ENCODE measurements at places on chromosomes 16 and 17.
A peak's percentile ranks its signal among the peaks of the same experiment; 100 is the strongest.

GRCh38 chr17:6104956-6105648 is 34.9 kb downstream of the WSCD1 start:
- no peak for DNase-seq

DNA sequence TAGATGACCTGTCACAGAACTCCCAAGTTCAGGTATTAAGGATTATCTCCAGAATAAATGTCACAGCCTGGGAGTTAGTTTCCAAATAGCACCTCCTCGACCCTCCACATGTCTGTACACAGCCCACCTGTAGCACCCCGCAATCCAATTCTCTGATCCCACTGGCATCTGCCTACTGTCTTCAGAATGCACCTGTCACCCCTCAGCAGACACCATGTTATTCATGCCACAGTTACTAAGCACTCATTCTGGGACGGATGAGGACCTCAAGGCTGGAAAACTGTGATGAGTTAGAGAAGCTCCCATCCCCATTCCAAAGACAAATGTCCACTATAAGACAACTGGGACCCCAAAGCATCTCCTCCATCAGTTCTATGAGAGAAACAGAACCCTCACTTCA is 7.8 kb downstream of the EMP2 start:
- no peak for DNase-seq

- no peak for DNase-seq
Observed at GRCh38 chr16:13552062-13552959, 367.6 kb upstream of the ERCC4 start.

- peak; percentile 27 for DNase-seq
Observed at GRCh38 chr17:19706791-19707727, 9.3 kb downstream of the SLC47A2 start.

DNA sequence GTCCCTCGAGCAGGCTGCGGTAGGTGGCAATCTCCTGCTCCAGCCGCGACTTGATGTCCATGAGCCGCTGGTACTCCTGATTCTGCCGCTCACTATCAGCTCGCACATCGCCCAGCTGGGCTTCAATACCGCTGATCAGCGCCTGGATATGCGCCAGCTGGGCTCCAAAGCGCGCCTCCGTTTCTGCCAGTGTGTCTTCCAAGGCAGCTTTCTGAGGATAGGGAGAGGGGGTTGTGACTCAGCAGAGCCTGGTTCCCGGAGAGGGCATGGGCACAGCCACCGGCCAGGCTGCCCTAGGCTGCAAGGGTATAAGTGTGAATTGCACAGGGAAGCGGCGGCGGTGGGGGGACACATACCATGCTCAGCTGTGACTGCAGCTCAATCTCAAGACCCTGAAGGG is 4.3 kb downstream of the KRT19 start:
- no peak for DNase-seq

GRCh38 chr16:56879276-56879675 is 14.3 kb downstream of the SLC12A3 start:
- no peak for DNase-seq

GRCh38 chr17:21157586-21158370 is 31.0 kb downstream of the DHRS7B start:
- DNase-seq: no peak

GRCh38 chr17:41617698-41618097 is 5.1 kb upstream of the KRT16 start:
- DNase-seq: no peak

- DNase-seq: no peak
Observed at GRCh38 chr16:22018559-22018958, 10.6 kb downstream of the MOSMO start.

DNA sequence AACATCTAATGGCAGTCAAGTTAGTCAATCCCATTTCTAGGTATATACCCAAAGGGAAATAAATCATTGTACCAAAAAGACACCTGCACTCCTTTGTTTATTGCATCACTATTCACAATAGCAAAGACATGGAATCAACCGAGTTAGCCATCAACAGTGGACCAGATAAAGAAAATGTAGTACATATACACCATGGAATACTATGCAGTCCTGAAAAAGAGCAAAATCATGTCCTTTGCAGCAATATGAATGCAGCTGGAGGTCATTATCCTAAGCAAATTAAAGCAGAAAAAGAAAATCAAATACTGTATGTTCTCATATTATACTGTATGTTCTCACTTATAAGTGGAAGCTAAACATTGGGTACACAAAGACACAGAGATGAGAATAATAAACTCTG is 204.0 kb downstream of the KCNJ2 start:
- no peak for DNase-seq

DNA sequence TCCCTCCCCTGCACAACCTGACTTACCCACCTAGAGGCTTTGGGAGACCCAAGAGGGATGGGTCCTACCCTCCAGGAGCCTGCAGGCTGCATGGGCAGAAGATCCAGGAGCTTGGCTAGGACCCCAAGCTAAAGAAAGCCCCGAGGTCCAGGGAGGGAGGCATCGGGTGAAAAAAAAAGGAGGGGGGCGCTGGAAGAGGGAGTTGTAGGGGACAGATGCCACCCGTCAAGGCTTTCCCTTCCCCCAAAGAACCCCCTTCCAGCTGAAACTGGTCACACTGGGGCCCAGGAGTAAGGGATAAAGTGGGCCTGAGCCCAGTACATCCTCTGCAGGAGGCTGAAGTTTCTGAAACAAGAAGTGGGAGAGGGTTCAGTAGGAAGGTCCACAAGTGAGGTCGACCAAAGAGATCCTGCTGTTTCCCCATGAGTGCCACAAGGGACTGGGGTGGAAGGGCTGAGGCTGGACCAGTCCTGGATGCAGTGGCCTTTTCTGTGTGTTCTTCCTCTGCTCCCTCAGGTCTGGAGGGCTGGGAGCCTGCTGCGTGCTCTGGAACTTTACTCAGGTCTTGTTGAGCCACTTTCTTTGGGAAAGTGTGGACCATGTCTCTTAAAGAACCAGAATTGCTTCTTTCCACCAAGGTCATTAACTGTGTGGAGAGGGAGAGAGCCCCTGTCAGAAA is 14.2 kb upstream of the CBFB start:
- DNase-seq: peak; percentile 12

GRCh38 chr17:40550608-40551007 is 14.7 kb downstream of the CCR7 start:
- peak; percentile 28 for DNase-seq

DNA sequence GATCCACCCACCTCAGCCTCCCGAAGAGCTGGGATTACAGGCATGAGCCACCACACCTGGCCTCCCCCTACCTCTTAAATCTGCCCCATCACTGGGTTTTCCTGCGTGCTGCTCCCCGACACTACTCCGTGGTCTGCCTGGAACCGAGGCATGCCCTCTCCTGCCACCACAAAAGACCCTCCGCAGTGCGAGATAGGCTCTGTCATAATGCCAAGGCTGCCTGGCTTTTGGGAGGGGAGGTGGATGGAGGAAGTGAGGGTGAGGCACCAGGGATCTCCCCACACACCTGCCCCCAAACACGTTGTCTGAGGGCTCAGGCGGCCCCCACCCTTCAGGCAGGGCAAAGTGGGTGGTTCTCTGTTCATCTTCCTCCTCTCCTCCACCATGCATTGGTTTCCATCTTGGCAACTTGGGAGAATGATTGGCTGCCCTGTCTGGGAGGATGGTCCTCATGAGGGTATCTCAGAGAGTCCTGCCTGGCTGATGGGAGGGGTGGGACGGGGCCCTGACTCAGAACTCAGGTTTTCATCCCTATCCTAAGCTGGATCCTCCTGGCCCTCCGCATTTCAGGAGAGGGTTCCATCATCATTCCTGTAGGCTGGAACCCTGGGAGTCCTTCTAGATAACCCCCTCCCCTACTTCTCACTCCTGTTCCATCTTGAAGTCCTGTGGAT is 23.2 kb downstream of the IGFBP4 start:
- no peak for DNase-seq

DNA sequence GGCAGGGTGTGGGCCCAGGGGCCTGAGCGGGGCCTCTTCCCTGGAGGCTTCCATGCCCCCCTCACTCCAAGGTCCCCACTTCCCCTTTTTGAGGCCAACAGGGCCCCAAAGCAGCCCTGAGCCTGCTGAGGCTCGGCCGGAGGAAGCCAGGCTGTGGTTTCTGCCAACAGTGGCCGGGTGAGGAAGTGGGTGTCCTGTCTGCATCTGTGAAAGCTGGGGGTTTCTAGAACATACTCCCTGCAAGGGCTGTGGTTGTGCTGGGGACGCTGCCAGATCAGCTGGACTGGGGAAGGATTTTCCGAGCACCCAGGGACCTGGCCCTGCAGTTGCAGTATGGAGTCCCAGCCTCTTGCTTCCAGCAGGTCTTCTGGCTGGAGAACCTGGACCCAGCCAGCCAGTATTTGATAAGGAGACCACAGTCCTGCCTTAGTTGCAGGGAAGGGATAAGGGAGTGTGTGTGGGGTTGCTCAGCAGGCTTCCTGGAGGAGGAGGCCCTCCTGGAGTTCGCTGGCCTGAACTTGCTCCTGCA is 15.7 kb downstream of the ADCY7 start:
- DNase-seq: no peak

DNA sequence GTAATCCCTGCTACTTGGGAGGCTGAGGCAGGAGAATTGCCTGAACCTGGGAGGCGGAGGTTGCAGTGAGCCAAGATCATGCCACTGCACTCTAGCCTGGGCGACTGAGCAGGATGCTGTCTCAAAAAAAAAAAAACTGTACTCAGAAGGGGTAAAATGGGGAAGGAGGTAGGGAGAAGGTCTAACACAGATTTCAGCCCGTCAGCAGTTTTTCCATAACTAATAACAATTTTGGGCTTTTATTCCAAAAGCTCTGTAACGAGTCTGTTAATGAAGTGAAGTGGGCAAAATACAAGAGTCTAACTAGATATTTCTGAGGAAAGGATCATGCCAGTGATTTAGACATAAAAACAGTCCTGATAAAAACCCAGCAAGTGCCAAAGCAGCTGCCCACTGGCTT is 10.8 kb downstream of the ZNF821 start:
- DNase-seq: no peak

- DNase-seq: peak; percentile 71
Observed at GRCh38 chr17:29390851-29391631, 878 bp downstream of the TAOK1 start.

DNA sequence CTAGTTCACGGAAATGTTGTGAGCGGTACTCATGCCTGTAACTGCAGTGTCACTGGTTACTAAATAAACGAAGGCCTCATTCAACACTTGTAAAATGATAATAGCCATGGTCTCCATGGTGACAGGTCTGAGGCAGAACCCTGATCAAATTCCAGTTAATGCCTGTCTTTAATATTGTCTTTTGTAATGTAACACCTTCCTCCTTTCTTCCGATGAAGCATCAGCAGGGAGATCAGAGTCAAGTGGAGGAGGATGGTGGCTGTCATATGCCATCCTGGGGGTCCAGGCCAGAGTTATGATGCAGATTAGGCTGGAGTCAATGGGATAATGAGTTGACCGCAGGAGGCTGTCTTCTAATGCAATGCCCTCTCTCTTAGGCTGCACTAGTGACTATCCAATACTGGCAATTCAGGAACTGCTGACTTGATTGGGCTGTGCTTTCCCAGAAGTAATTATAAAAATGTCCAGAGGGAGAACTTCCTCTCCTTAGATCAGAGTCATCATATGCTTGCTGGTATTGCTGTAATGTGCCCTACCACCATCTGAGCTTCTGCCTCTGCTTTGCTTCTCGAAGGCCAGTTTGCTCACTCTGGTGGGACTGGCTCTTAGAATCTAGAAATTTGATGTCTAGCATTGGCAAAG is 419.1 kb downstream of the CA10 start:
- DNase-seq: no peak

DNA sequence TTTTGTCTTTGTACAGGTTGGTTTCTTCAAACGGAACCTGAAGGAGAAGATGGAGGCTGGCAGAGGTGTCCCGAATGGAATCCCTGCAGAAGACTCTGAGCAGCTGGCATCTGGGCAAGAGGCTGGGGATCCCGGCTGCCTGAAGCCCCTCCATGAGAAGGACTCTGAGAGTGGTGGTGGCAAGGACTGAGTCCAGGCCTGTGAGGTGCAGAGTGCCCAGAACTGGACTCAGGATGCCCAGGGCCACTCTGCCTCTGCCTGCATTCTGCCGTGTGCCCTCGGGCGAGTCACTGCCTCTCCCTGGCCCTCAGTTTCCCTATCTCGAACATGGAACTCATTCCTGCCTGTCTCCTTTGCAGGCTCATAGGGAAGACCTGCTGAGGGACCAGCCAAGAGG is 4.9 kb downstream of the ZNF768 start:
- no peak for DNase-seq

GRCh38 chr17:49287481-49287880 is 56.9 kb upstream of the PHOSPHO1 start:
- DNase-seq: no peak

- no peak for DNase-seq
Observed at GRCh38 chr17:44221862-44222111, 2.3 kb upstream of the UBTF start.

- DNase-seq: no peak
Observed at GRCh38 chr17:79806863-79807720, 10.2 kb upstream of the CBX8 start.

- DNase-seq: peak; percentile 78
Observed at GRCh38 chr17:80220736-80221215, 549 bp downstream of the SLC26A11 start.

DNA sequence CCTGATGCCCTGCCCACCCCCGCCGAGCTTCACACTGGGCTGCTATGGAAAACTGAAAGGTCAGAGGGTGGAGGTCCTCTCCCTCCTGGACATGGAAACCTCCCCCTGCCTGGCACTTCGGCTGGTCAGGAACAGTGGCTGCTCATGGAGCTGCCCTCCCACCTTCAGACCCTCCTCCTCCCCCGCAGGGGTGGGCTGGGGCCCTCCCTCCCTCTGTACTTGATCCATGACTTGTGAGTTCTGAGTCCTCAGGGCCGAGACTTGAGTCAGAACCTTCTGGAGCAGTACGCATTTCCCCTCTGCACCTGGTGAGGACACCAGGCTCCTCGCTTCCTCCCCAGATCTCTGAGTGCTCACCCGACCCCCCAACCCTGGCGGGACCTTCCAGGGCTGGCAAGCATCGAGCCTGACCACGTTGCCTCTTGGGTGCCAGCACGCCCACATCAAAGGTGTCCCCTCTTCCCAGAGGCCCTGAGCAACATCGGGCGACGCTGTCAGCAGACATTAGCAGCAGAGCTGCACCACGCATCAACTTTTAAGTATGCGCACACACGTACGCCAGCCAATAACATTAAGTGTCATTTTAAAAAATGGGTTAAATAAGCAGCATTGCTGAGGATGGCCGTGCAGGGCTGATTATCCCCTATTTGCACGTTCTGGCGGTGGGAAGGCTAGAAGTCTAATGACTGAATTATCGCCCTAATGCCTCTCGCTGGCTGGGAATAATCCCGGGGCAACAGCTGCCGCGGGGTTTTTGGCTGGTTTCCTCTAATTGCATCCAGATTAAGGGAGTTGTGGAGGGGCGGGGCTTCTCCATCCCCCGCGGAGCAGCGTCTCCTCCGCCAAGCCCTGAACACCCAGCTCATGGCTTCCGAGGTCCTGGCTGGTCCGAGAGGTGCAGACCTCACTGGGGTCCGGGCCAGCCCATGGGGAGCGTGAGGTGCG is 98.0 kb downstream of the TBC1D16 start:
- peak; percentile 98 for DNase-seq

- no peak for DNase-seq
Observed at GRCh38 chr17:21530311-21530710, 154.2 kb downstream of the KCNJ12 start.

DNA sequence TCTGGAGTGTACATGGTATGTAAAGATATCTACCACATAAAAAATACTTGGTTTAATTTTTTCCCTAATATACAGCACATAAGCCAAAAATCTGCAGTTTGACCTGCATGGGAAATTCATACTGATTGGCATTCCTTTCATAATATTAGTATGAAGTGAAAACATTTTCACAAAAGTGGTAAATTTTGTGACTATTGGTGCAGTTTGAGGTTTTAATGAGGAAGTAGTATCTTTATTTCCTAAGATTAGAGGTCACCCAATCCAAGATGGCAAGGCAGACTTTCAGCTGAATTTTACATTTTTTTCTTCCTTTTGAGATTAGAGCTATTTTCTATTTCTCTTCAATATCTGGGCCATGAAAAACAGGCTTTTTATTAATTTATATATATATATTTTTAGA is 21.2 kb downstream of the METTL9 start:
- no peak for DNase-seq
